ENCODE measurements at places on chromosomes 6 and 20.

DNA sequence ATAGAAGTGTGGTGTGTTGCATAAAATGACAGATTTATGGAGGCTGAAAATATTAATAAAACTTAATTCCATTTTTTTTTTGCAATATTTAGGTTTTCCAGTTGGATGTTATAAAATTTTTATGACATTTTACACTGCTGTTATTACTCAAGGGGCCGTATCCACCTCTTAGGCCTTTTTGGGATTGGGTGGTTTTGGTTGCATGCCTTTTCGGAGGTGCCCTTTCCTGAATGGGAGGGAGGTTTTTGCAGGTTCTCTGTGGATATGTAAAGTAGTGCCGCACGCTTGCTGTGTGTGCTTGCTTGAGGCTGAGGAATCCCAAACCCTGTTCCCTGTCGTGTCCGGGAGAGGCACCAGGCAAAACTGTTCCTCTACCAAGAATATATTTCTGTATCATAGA is 6.8 kb downstream of the ARID1B start:
- no peak for DNase-seq

- DNase-seq = no peak
Measured at GRCh38 chr6:72675396-72675795, 53.5 kb downstream of the KCNQ5 start.

DNA sequence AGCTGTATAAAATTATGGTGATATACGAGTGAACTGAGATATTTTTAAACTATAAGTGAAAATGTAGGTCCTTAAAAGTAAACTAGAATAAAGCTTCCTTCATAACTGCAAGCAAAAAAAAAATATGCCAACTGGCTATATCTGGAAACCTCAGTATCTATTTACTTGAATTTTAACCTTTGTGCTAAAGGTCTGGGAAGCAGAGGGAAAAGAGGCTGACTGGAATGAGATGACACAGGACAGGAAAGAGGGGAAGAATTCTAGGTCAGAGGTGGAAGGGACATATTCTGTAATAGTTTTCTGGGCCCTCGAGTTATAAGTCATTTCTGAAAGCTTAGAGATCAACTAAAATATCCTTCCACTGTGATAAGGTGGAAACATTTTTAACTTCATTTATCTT is 46.8 kb downstream of the AIG1 start:
- no peak for DNase-seq

DNA sequence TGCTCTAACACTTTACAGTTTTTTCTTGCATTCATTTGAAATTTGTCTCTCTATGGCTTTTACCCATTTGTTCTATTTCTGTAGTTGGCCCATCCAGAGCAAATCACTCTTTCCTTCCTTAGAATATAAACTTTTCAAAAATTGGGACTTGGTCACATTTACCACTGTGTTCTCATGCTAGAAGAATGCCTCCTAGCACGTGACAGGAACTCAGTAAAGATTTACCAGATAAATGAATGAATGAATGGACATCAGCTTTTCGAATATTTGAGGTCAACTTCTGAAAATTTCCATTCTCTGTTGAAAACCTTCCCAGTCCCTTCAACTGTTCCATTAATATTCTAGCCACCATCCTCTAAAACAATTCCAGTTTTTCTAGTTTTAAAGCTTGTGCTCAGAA is 294.5 kb downstream of the CD83 start:
- no peak for DNase-seq

GRCh38 chr6:65999288-65999791 is 292.3 kb upstream of the EYS start:
- DNase-seq = no peak

GRCh38 chr6:6823568-6824224 is 235.2 kb downstream of the LY86 start:
- DNase-seq = no peak

DNA sequence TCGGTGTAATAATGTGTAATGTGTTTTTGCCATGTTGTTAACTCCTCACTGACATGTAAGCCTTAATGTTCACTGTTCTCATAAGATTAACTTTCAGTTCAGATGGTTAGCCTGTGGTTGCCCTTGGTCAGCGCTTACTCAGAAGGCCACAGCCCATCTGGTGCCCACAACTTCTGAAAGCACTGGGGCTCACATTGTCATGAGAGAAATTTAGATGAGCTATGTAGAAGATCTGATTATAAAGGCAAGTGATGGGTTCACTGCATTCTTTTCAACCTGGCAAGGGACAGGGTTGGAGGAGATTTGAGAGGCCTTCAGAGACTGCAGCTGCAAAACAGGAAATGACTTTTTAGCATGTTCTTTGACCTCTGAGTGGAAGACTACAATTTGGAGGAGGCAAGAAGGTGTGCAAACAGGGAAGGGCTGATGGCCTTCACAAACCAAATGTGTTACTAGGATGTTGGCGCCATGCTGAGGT is 242.3 kb upstream of the SUPT3H start:
- no peak for DNase-seq

DNA sequence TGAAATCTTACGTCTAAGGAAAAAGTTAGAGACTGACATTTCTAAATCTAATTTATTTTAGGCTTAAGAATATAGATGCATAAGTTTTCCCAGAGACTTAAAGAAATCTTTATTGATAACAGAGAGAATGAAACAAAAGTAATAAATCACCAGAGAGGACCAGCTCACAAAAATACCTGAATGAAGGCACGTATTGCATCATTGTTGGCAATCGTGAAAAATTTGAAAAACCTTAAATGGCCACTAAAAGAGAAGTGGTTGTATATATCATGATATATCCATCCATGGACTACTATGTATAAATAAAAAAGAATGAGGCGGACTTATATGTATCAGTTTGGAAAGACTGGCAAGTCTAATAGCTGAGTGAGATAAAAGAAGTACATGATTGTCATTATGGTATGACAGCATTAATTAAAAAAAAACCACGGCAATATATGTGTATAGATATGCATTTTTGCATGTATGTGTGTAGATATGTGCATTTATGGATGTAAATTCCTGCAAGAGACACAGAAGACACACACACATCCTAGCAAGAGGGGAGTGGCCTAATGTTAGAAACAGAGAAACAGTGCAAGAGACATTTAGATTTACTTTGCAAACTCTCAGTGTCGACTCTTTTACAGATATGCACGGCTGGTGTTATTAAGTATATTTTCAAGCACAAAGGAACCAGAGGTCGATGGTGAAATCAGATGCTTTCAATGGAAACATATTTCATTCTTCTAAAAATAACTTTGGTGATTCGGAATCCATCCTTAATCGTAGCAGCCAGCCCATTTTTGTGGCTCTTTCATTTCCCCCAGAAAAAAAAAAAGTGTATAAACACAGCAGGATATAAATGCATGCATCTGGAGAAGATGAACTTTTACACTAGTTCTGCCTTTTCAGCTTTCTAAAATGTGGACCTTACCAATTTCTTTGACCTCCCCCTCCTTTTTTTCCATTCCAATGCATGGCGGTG is 156.1 kb upstream of the SALL4 start:
- no peak for DNase-seq

Measured in NCI-H187 treated with DMSO at 0.1 percent for 48 hours (cell line).